RPMI7951 (cell line): ENCODE measurements at places on chromosomes 1 and 21. TPM values are rescaled to one million over a fixed set of nuclear protein-coding genes. Genes with fewer than 3 reads are reported as not detected.
A peak's percentile ranks its signal among the peaks of the same experiment; 100 is the strongest.

GRCh38 chr1:26696654-26697430 is 1.0 kb downstream of the ARID1A start:
- no peak for DNase-seq

DNA sequence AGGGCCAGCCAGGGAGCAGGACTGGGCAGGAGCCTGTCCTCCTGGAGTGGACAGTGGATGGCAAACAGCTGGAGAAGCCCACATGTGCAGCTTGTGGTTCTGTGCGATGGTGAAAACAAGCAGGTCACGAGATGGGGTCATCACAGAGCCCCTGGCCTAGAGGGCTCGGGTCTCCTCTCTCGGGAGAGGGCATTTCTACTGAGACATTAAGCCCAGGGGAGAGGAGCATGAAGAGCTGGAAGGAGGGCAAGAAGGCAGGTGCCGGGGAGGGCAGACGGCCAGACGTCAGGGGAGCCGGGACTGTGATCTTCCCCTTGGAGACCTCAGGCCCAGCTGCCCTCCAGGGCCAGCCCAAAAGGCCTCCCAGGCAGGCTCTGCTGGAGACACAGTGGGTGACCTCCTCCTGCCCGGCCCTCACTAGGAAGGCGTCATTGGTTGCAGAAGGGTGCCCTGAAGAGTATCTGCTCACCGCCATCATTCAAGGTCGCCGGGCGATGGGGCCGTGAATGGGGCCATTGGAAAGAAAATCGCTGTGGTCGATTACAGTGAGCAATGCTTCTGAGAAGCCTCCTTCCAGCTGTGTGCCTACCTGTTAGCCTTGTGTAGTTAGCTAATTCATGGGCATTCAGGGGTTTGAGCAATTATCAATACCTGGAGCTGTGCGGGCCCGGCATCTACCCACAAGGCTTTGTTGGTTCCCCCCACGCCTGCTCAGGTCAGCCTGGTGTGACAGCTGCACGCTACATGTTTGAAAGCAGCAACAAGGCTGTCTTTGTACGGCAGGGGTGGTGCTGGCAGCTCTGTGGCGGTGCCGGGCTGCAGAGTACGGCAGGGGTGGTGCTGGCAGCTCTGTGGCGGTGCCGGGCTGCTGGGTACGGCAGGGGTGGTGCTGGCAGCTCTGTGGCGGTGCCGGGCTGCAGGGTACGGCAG is 72.3 kb upstream of the ACTRT2 start:
- DNase-seq, result no peak

The GPX7 gene
- total RNA-seq, result 32.6 and 38.9 TPM in 2 replicates

DNA sequence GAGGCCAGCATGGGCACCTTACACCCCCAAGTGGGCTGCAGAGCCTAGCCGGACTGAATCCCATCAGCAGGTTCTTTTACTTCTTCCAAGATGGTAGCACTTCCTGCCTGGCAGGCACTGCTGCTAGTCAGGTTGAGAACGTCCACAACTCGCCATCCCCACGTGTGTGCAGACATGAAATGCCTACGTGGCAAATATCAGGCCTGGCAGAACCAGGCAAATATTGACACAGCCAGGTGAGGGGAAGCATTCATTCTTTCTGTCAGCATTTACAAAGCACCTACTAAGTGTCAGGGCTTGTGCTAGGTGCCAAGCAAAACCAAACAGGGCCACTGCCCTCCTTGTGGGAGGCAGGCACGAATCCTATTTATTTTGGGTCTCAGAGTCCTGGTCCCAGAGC is 52.3 kb upstream of the SIM2 start:
- DNase-seq, result no peak

GRCh38 chr1:218304281-218305039 is 19.4 kb downstream of the RRP15 start:
- DNase-seq, result peak; percentile 34
